ENCODE measurements at places on chromosomes 16 and 17.
A peak's percentile ranks its signal among the peaks of the same experiment; 100 is the strongest.

GRCh38 chr17:27430882-27431491 is 25.3 kb upstream of the KSR1 start:
- no peak for DNase-seq
- H3K36me3 ChIP-seq: no peaks in the 10 kb centered on the region
- H3K27me3 ChIP-seq: no peaks in the 10 kb centered on the region
- H3K27ac ChIP-seq: no peak overlapping the region
- no peak overlapping the region for H3K4me3 ChIP-seq

GRCh38 chr16:84087466-84088151 is 29.1 kb downstream of the MBTPS1 start:
- DNase-seq: no peak
- H3K4me1 ChIP-seq: no peaks in the 10 kb centered on the region
- H3K27me3 ChIP-seq: no peaks in the 10 kb centered on the region

- no peak for DNase-seq
- H3K27me3 ChIP-seq: no peaks in the 10 kb centered on the region
- H3K27ac ChIP-seq: no peak overlapping the region
These were observed 9.6 kb downstream of the CDK5RAP3 start for GRCh38 chr17:47980541-47980940.

DNA sequence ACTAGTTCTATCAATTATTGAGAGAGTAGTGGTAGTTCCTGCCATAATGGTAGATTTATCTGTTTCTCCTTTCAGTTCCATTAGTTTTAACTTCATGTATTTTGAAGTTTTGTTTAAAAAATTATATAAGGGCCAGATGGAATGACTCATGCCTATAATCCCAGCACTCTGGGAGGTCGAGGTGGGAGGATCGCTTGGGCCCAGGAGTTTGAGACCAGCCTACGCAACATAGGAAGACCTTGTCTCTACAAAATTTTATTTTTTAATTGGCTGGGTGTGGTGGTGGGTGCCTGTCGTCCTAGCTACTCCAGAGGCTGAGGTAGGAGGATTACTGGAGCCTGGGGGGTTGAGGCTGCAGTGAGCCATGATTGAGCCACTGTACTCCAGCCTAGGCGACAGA is 14.1 kb upstream of the UBTF start:
- H3K4me1 ChIP-seq: no peaks in the 10 kb centered on the region
- DNase-seq: no peak
- no peak overlapping the region for H3K4me3 ChIP-seq
- H3K27me3 ChIP-seq: no peaks in the 10 kb centered on the region
- no peaks in the 10 kb centered on the region for H3K36me3 ChIP-seq

DNA sequence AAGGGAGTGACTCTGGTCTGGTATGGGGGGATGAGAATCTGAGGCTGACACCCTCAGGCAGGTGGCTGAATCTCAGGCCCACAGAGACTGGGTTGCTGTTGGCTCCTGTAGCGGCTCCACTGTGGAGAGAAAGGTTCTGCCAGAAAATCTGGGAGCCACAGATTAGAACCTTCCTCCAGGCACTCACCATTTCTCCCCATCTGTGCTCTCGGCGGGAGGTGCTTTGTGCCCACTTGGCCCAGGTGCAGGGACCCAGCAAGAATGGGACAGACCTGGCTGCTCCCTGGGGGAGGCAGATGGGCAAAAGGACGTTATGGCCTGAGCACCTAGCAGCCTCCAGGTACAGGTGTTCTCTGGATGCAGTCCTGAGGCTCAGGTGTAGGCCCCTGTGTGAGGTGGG is 20.1 kb downstream of the RAB11FIP3 start:
- no peaks in the 10 kb centered on the region for H3K36me3 ChIP-seq
- H3K4me1 ChIP-seq: no peaks in the 10 kb centered on the region
- no peak overlapping the region for H3K27ac ChIP-seq
- no peaks in the 10 kb centered on the region for H3K27me3 ChIP-seq
- H3K4me3 ChIP-seq: no peak overlapping the region

DNA sequence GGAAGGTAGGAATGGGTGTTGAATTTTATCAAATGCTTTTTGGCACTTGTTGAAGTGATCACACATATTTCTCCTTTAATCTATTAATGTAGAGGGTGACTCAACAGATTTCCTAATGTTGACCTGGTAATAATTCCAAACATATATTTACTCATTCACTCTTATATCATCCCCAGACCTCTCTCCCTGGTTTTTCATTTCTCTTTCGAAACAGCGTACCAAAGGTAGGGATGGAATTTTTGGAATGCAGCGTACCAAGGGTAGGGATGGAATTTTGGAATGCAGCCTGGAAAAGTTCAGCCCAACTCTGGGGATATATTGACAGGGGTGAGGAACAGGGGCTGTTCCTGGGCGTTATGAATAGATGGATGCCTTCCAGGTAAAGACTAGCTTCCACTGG is 7.3 kb downstream of the KIF18B start:
- no peak overlapping the region for H3K27ac ChIP-seq
- no peaks in the 10 kb centered on the region for H3K36me3 ChIP-seq
- H3K27me3 ChIP-seq: no peaks in the 10 kb centered on the region

- H3K27ac ChIP-seq: no peak overlapping the region
- no peaks in the 10 kb centered on the region for H3K4me1 ChIP-seq
- DNase-seq: no peak
These were observed 3.7 kb upstream of the SCNN1B start for GRCh38 chr16:23298290-23298915.

GRCh38 chr16:84045001-84045817 is 2.6 kb upstream of the SLC38A8 start:
- no peaks in the 10 kb centered on the region for H3K27me3 ChIP-seq
- H3K4me3 ChIP-seq: no peak overlapping the region
- H3K4me1 ChIP-seq: no peaks in the 10 kb centered on the region
- no peak for DNase-seq
- H3K27ac ChIP-seq: no peak overlapping the region
- H3K36me3 ChIP-seq: no peaks in the 10 kb centered on the region

DNA sequence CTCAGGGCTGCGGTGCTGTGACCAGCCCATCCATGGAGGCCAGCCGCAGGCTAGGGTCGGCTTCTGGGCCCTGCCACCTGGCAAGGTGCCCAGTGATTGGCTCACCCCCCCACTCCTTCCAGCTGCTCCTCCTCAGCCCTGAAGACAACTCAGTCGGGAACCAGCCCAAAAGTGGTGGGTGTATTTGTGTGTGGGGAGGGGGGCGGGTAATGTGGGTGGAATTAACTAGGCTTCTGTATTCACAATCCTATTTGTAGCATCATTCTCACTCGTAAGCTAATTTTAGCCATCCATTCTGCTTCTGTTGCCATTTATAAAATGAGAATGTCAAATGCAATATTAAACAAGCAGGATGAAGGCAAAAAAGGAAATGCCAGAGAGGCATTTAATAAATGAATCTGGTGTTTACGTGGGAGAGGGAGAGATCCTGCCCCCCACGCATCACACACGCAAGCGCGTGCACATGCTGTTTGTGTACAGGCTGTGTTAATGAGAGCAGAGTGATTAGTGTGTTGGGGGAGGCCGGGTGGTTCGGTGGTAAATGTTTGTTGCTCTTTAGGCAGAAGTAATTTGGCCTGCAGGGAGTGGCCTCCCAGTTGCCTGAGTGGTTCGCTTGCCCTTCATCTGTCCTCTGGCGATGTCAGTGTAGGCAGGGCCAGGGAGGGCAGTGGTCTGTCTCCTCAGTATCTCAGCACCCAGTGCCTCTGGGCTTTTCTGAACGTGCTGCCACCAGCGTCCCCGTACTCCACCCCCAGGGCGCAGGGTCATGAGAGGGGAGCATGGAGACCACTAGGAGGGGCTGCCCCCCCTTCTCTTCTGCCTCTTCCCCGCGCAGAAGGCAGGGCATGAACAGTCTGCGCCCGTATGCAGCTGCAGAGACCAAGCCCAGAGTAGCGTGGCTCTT is 140.1 kb downstream of the CCDC182 start:
- H3K27me3 ChIP-seq: no peaks in the 10 kb centered on the region
- no peaks in the 10 kb centered on the region for H3K36me3 ChIP-seq
- H3K27ac ChIP-seq: peak overlapping the region; percentile 63
- H3K4me3 ChIP-seq: no peak overlapping the region
- DNase-seq: peak; percentile 77

All from ovary (tissue), 10 donors.